Upper lobe of left lung (tissue), 6 donors: ENCODE measurements at places on chromosomes 5 and 9. TPM values are rescaled to one million over a fixed set of nuclear protein-coding genes. Genes with fewer than 3 reads are reported as not detected.
A peak's percentile ranks its signal among the peaks of the same experiment; 100 is the strongest.

GRCh38 chr9:126856326-126856877, 4.0 kb upstream of the ZBTB34 start:
- DNase-seq = no peak
- H3K4me3 ChIP-seq = no peak overlapping the region
- peaks cover 11% of the 10 kb centered on the region for H3K4me1 ChIP-seq
- H3K36me3 ChIP-seq = no peaks in the 10 kb centered on the region

GRCh38 chr5:67771221-67771620, 444.3 kb upstream of the PIK3R1 start:
- H3K4me3 ChIP-seq = no peak overlapping the region
- H3K27ac ChIP-seq = no peak overlapping the region
- no peak for DNase-seq
- no peaks in the 10 kb centered on the region for H3K27me3 ChIP-seq
- peaks cover 7% of the 10 kb centered on the region for H3K4me1 ChIP-seq

DNA sequence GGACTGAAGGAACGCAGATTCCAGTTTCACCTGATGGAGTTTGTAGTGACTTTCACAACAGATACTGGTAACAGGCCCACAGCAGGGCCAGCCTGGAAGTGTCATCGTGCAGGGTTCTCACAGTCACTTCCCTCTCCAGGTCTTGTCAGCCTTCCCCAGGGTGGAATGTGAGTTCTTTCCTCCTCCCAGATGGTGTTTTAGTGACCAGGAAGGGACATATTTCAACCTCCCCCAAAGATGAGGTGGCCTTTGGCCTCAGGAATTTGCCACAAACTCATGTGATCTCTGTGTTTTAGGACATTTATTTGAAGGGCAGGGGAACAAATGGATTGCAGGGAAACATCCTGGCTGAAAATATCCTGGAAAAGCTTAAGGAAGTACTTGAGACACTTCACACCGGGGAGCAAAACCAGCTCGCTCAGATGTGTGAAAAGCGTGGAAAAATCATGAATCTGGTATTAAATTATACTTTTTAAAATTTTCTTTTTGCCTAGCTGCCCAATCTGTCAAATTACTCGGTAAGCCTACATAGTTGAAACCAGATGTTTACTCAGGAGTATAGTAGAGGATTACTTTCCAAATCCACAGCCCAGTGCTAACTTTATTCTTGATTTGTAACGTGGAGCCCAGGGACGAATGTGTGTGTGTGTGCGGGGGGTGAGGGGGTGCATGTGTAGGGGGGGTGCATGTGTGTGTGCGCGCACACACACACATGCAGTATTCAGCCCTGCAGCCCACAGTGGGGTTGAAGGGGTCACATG, 66.8 kb downstream of the PTPDC1 start:
- DNase-seq = no peak
- no peak overlapping the region for H3K4me3 ChIP-seq
- no peaks in the 10 kb centered on the region for H3K27me3 ChIP-seq
- H3K27ac ChIP-seq = no peak overlapping the region

- H3K4me1 ChIP-seq = no peaks in the 10 kb centered on the region
- no peaks in the 10 kb centered on the region for H3K27me3 ChIP-seq
- H3K36me3 ChIP-seq = no peaks in the 10 kb centered on the region
- no peak overlapping the region for H3K4me3 ChIP-seq
- no peak for DNase-seq
- no peak overlapping the region for H3K27ac ChIP-seq
These were observed 111.5 kb downstream of the KDM4C start for GRCh38 chr9:6869081-6869948.

DNA sequence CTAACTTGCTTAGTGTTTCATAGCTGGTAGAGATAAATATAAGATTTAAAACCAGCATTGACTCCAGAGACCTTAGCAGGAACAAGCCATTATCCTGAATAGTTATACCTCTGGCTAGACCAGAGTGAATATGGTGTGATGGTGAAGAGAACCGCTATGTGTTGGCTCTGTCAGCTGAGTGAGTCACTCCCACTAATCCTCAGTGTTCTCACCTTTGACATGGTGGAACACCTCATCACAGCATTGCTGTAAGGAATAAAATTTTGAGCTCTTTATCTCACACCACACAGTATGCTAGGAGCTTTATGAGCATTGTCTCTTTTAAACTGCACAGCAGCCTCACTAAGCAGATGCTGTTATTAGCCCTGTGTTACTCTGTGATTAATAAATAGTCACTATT, 90.7 kb upstream of the DHFR start:
- H3K4me1 ChIP-seq = no peaks in the 10 kb centered on the region
- H3K36me3 ChIP-seq = peaks cover 5% of the 10 kb centered on the region
- no peak overlapping the region for H3K27ac ChIP-seq
- H3K4me3 ChIP-seq = no peak overlapping the region
- DNase-seq = no peak

- no peaks in the 10 kb centered on the region for H3K36me3 ChIP-seq
- H3K27ac ChIP-seq = no peak overlapping the region
- no peaks in the 10 kb centered on the region for H3K4me1 ChIP-seq
- H3K4me3 ChIP-seq = no peak overlapping the region
These were observed 38.1 kb upstream of the SPATA31D4 start for GRCh38 chr9:81890104-81890503.

DNA sequence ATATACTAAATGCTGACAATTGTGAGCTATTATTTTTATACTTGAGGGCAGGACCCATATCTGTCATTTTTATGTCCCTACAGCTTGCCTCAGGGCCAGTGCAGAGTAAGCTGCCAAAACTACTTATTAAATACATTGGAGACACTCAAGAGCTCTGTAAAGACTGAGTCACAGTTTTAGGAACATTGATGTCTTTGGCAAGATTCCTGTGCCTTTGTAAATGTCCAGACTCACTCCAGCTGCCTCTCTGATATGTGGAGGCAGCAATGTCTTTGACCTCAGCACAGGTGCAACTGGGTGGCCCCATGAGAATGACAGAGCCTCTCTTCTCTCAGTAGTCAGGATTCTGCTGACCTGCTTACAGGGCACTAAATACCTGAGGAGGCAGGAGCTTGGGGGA, 363.2 kb downstream of the OSTF1 start:
- no peak for DNase-seq
- H3K36me3 ChIP-seq = no peaks in the 10 kb centered on the region
- H3K4me3 ChIP-seq = no peak overlapping the region
- H3K27ac ChIP-seq = no peak overlapping the region
- no peaks in the 10 kb centered on the region for H3K27me3 ChIP-seq

DNA sequence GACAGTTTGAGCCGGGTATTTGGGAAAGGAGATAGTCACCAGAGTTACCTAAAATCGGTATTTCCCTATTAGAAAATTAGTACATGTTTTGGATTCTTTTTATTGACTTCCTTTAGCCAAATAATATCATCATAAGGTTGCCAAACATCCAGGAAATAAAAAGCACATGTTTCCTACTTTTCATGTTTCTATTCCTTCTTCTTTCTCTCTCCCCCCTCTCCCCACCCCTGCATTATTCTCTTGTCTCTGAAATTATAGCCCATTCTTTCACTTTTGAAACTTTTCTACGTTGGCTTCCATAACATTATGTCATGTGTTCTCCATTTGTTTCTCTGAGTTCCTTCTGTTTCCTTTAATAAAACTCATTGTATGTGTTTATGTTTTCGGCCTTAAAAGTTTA, 161.9 kb downstream of the ALDH1A1 start:
- DNase-seq = no peak
- H3K4me3 ChIP-seq = no peak overlapping the region
- H3K27ac ChIP-seq = no peak overlapping the region
- no peaks in the 10 kb centered on the region for H3K27me3 ChIP-seq

DNA sequence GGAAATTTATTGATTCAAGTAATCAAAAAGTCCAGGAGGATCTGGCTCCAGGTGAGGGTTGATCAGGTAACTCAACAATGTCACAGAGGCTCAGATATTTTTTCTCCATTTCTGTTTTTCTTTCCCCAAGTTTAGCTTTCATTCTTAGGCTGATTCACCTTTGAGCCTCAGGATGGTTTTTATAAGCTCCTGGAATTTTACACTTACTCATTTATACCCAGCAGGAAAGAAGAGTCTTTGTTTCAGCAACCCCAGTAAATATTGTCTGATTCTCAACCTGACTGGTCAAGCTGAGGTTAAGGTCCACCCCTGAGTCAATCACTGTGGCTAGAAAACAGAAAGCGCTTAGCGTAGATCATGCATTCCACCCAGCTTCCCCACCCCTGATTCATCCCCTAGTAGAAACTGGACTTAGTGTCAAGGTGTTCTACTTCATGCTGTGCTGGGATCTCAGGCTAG, 500.6 kb downstream of the KIF4B start:
- no peaks in the 10 kb centered on the region for H3K27me3 ChIP-seq
- no peaks in the 10 kb centered on the region for H3K36me3 ChIP-seq
- no peak overlapping the region for H3K27ac ChIP-seq
- DNase-seq = no peak
- H3K4me1 ChIP-seq = no peaks in the 10 kb centered on the region

DNA sequence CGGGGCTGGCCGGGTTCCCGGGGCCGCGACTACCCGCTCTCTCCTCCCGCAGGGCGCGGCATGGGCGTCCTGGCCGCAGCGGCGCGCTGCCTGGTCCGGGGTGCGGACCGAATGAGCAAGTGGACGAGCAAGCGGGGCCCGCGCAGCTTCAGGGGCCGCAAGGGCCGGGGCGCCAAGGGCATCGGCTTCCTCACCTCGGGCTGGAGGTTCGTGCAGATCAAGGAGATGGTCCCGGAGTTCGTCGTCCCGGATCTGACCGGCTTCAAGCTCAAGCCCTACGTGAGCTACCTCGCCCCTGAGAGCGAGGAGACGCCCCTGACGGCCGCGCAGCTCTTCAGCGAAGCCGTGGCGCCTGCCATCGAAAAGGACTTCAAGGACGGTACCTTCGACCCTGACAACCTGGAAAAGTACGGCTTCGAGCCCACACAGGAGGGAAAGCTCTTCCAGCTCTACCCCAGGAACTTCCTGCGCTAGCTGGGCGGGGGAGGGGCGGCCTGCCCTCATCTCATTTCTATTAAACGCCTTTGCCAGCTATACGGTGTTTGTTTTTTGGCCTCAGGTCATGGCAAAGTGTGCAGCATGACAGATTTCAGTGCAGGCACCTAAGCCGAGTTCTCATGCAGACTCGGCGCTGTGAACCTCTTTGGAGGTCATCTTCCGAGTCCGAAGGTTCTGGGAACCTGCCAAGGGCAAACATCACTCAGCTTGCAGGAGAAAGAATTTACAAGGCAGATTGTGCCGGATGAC, 516 bp downstream of the MRPL41 start:
- peak overlapping the region; percentile 97 for H3K4me3 ChIP-seq
- H3K27ac ChIP-seq = peak overlapping the region; percentile 88
- H3K36me3 ChIP-seq = peaks cover 33% of the 10 kb centered on the region
- DNase-seq = peak; percentile 25
- H3K27me3 ChIP-seq = no peaks in the 10 kb centered on the region
- H3K4me1 ChIP-seq = peaks cover 16% of the 10 kb centered on the region

DNA sequence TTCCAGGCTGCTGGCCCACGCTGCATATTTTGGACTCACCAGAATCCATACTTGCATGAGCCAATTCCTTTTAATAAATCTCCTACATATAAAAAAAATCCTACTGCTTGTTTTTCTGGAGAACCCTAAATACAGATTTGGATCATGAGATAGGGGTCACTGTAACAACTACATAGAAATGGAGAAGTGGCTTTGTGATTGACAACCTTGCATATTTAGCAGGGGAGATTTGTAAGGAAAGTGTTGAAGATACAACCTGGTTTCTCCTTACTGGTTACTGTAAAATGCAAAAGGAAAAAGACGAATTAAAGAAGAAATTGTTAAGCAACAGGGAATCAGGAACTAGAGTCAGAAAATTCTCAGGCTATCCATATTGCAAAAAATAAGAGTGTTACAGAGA, 74.8 kb downstream of the HABP4 start:
- no peak overlapping the region for H3K27ac ChIP-seq
- no peaks in the 10 kb centered on the region for H3K36me3 ChIP-seq
- no peak overlapping the region for H3K4me3 ChIP-seq
- no peaks in the 10 kb centered on the region for H3K27me3 ChIP-seq
- DNase-seq = no peak
- no peaks in the 10 kb centered on the region for H3K4me1 ChIP-seq

DNA sequence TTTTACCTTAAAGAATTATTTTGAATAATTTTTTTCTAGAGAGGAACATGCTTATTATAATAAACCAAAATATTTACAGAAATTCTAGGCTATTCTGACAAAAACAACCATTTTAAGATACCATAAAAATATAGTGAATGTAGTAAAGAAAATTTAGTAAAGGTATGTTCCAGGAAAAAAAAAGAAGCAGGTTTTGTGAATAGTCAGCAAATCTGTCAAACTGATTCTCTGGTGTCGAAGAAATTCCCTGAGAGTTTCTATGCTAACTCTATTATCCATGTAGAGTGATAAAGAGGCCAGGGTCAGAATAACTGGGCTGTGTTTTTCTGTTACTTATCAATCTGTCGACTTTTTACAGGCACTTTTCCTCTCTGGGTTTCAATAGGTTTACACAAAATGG, 459.2 kb downstream of the KIF4B start:
- no peak overlapping the region for H3K27ac ChIP-seq
- no peaks in the 10 kb centered on the region for H3K27me3 ChIP-seq
- H3K4me1 ChIP-seq = no peaks in the 10 kb centered on the region
- H3K4me3 ChIP-seq = no peak overlapping the region
- H3K36me3 ChIP-seq = no peaks in the 10 kb centered on the region

- DNase-seq = no peak
- peak overlapping the region; percentile 58 for H3K27ac ChIP-seq
- H3K27me3 ChIP-seq = no peaks in the 10 kb centered on the region
- H3K36me3 ChIP-seq = no peaks in the 10 kb centered on the region
- H3K4me1 ChIP-seq = peaks cover 71% of the 10 kb centered on the region
These were observed 34.6 kb downstream of the RXRA start for GRCh38 chr9:134360897-134361296.

GRCh38 chr5:42022383-42022972, 97.4 kb downstream of the FBXO4 start:
- no peak overlapping the region for H3K4me3 ChIP-seq
- DNase-seq = no peak
- no peaks in the 10 kb centered on the region for H3K4me1 ChIP-seq
- no peaks in the 10 kb centered on the region for H3K36me3 ChIP-seq

GRCh38 chr9:12697719-12698118, 4.5 kb downstream of the TYRP1 start:
- DNase-seq = no peak
- no peaks in the 10 kb centered on the region for H3K27me3 ChIP-seq
- no peaks in the 10 kb centered on the region for H3K36me3 ChIP-seq

- no peak overlapping the region for H3K4me3 ChIP-seq
- H3K27me3 ChIP-seq = no peaks in the 10 kb centered on the region
- no peak for DNase-seq
- H3K36me3 ChIP-seq = no peaks in the 10 kb centered on the region
- no peak overlapping the region for H3K27ac ChIP-seq
These were observed 188.4 kb upstream of the NR4A3 start for GRCh38 chr9:99633265-99633664.

- no peaks in the 10 kb centered on the region for H3K36me3 ChIP-seq
- H3K4me1 ChIP-seq = no peaks in the 10 kb centered on the region
- H3K27me3 ChIP-seq = no peaks in the 10 kb centered on the region
- DNase-seq = no peak
These were observed 302.7 kb upstream of the NREP start for GRCh38 chr5:112059579-112060135.

Gene LCN15
- total RNA-seq = not detected

Gene PKN3
- total RNA-seq = 8.1 TPM

Gene BAAT
- total RNA-seq = 1.7 TPM

Gene PTGES2
- total RNA-seq = 46.7 TPM

Gene TAF11L5
- total RNA-seq = not detected

Gene SLC22A4
- total RNA-seq = 5.2 TPM

Gene KIAA1958
- total RNA-seq = 12.8 TPM

Gene ZNF367
- total RNA-seq = 2.6 TPM

Gene SGCD
- total RNA-seq = 2.4 TPM

Gene CAMLG
- 27.2 TPM for total RNA-seq
